NCI-H2081 (cell line): ENCODE measurements at places on chromosomes 12 and 14.

GRCh38 chr12:10636611-10637010 is 23.2 kb upstream of the MAGOHB start:
- DNase-seq: no peak

DNA sequence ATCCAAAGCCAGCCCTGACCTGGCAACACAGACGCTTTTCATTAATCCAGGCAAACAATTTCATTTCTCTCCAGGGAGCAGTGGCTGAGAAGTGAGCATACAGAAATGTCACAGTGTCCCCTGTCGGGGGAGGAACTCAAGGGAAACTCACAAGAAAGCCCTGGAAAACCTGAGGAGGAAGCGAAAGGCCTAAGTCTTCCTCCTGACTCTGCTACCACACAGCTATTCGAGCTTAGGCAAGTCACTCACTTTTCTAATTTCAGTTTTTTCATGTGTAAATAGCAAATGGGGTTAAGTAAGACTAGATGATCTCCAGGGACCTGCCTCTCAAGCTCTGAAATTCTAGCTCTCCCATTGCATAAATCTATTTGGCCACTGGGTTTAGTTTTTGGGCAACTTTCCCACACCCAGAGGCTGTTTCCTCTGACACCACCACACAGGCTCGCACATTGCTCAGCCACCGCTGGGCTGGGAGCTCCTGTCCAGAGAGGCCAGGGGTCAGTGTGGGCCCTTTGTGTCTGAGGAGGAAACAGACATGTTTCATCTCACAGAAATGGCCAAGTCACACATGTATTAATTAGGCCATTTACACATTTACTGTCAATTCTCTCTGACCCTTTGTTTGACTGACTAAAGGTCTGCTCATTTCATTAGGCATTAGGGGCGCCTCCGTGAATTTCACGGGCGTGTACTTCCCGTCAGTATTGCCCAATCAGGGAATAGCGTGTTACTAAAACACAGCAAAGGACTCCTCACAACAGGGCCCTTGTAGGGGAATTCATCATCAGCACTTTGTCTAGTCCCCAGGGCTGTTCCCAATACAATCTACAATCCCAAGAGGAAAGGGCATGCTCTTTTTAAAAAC is 9.8 kb upstream of the PNMA1 start:
- no peak for DNase-seq

- no peak for DNase-seq
Measured at GRCh38 chr12:1660304-1661187, 30.3 kb upstream of the ADIPOR2 start.

- no peak for DNase-seq
Measured at GRCh38 chr12:34403706-34404376, 381.5 kb downstream of the ALG10 start.

- no peak for DNase-seq
Measured at GRCh38 chr14:50225067-50225973, 6.1 kb downstream of the SOS2 start.

GRCh38 chr14:103056322-103057027 is 874 bp downstream of the CDC42BPB start:
- DNase-seq: peak; percentile 78

GRCh38 chr14:64421166-64421565 is 33.0 kb downstream of the MTHFD1 start:
- no peak for DNase-seq

GRCh38 chr12:65045269-65045668 is 75.8 kb downstream of the WIF1 start:
- DNase-seq: no peak

- DNase-seq: no peak
Measured at GRCh38 chr12:44574586-44574985, 301.5 kb downstream of the NELL2 start.

GRCh38 chr14:104968153-104968527 is 10.0 kb downstream of the AHNAK2 start:
- DNase-seq: no peak

GRCh38 chr14:100645196-100645981 is 58.2 kb upstream of the BEGAIN start:
- peak; percentile 89 for DNase-seq

- DNase-seq: no peak
Measured at GRCh38 chr12:132491138-132491663, 1.2 kb downstream of the FBRSL1 start.
